Stimulated activated CD4-positive, alpha-beta T cell treated with anti-CD3 and anti-CD28 coated beads, TNF-alpha, amount 100 ng/mL, for 1 hour (primary cell): ENCODE measurements at places on chromosomes 5 and 9.

DNA sequence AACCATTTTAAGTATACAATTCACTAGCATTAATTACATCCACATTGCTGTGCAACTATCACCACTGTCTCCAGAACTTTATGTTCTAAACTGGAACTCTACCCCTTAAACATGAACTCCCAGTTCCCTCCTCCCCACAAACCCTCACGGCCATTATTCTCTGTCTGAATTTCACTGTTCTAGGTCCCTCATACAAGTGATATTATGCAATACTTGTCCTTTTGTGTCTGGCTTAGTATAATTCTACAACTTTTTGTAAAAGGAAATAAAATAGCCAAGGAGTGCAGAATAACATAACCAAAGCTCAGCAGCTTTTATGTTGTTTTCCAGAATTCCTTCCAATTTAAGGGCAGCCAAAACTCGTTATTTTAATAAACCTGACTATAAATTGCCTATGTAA, 53.2 kb downstream of the NAA35 start:
- no peak for DNase-seq

DNA sequence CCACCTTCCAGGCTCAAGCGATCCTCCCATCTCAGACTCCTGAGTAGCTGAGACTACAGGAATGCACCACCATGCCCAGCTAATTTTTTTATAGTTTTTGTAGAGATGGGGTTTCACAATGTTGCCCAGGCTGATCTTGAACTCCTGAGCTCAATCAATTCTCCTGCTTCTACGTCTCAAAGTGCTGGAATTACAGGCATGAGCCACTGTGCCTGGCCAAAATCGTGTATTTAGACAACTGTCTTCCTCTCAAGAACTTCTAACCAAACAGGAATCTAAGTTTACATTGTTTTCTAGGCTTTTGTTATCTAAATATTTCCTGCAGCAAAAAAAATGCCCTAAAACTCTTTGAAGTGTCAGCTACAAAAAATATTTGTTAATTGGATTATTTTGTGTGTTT, 78.8 kb downstream of the NLN start:
- DNase-seq: no peak

DNA sequence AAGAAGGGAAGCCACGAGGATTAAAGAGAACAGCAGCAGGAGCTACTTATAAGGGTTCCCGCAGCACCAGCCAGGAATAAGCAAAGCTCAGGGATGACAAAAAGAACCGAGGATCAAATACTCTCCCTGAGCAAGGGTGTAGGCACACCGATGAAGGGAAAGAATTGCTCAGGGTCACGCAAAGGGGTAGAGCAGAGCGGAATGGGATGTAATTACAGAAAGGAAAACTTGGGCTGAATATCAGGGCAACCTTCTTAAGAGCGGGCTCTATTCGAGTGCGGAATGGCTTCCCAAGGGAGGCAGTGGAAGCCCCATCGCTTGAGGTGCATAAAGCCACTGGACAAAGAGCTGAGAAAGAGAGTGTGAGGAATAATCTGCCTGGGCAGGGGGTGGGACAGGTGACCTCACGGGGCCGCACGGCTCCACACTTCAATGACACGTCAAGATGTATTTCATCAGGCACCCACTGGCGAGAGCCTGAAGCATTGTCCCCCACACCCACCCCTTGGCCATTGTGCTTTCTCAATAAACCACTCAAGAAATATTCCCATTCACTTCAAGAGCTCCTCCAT, 162.2 kb downstream of the EBF1 start:
- no peak for DNase-seq

DNA sequence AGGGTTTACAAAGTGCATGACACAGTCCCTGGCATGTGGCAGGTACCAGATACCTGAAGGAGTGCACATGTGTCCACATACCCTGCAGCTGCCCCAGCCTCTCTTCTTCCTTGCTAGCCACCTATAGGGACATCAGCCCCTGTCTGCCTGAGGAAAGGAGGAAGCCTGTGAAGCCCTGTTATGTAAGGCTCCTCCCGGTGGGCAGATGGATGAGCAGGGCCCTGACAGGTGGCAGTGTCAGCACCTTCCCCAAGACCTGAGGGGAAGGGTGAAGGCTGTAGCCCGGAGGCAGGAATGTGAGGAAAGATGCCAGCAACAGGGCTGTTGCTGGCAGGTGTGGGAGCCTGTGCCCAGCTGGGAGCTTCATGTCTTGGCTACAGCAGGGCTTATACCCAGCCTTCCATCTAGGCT, 21.7 kb downstream of the TCF7 start:
- no peak for DNase-seq

DNA sequence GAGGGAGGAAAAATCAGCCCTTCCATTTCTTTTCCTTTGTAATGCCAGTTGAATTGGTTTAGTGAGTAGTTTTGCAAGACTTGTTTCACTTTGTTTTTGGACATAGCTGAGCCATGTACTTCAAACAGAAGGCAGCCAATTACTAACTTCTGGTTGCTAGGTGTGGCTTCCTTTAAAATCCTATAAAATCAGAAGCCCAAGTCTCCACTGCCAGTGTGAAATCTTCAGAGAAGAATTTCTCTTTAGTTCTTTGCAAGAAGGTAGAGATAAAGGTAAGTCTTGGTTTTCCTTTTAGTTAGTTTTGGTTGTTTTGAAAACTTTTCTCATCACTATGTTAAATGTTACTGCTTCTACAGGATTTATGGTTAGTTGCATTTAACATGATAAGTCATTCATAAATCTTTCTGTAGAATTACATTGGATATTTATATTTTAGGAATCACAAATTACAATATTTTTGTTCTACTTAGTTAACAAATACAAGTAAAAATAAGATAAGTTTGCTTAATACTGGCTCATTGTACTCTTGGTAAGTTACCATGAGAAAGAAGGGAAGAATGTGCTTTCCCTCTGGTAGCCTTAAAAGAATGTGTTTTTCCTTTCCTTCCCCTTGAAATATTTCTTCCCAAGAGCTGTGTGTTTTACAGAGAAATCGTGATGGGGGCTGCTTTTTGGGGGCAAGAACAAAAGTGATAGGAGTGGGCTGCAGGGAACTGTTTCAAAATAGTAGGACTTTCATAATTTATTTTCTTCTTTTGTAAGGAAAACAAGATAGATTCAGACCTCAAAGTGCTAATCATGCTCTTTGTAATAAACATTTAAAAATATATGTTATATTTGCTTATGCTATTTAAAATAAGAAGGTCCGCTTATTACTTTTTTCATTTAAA, at the start of gene ANXA1:
TSS of gene ANXA1 (plus strand) at position 213 of the 890 bp plus-strand sequence. CDS start 6,671 bp downstream, outside the sequence.
- no peak for DNase-seq
